Putamen (tissue), 1 donor: ENCODE measurements at places on chromosomes 6 and 20.

GRCh38 chr6:111972745-111973117 lies 81.2 kb upstream of the CCN6 start:
- no peak for DNase-seq

- DNase-seq, result no peak
These were observed 33.8 kb upstream of the ZFAND3 start for GRCh38 chr6:37785663-37786270.

DNA sequence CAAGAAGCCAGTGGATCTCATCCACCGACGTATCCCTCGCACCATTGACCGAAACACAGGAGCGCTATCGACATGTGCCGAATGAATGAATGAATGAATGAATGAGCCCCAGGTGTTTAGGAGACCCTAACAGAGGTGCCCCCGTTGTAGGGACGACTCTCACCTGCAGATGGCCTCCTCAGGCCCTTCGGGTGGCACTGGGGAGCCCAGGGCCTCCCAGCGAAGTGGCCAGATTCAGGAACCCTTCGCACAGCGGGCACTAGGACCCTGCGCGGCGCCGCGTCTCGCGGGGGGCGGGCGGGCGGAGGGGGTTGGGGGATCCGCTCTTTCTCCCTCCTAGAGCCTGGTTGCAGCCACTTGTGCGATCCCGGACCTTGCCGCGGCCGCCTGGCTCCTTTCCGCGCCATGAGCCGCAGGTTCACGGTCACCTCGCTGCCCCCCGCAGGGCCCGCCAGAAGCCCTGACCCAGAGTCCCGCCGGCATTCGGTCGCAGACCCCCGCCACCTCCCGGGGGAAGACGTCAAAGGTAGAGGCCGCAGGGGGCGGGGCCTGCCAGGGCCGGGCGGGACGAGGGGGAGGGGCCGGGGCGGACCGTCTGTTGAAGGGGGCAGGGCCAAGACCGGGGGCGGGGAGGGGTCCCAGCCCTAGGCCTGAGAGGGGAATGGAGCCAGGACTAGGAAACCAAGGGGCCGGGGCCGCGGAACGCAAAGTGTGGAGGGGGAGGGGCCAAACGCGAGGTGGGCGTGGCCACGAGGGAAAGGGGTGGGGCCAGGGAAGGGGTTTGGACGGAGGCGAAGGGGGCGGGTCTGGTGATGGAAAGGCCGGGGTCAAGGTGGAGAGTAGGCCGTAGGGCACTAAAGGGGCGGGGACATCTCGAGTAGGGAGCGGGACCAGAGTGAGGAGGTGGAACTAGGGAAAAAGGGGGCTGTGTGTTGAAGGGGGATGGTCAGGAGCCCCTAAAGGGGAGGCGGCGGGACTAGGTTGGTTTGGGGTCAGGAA lies 7.4 kb upstream of the SLC12A5 start:
- no peak for DNase-seq

- DNase-seq, result peak; percentile 74
These were observed at the start of gene ENPP1 for GRCh38 chr6:131807644-131808459. TSS of gene ENPP1 (plus strand) at chr6:131808020. CDS start at chr6:131808036, 16 bp downstream.

- no peak for DNase-seq
These were observed 269.3 kb downstream of the ZFAND3 start for GRCh38 chr6:38088829-38089228.

DNA sequence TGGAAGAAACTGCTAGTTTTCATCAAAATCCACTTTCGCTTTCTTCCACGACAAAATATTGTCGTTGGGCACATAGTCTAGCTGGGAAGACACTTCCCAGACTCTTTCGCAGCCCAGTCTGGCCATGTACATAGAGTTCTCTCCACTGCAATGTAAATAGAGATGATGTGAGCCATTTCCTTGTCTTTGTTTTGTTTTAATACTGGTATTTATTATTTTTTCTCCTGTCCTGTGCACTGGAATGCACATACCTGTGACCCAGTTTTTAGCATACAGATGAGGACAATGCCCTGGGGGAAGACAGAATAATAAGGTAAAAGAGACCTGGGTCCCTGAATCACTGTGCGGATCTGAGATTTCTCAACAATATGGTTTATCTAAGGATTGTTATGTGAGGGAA lies 149.5 kb upstream of the BMP5 start:
- no peak for DNase-seq

DNA sequence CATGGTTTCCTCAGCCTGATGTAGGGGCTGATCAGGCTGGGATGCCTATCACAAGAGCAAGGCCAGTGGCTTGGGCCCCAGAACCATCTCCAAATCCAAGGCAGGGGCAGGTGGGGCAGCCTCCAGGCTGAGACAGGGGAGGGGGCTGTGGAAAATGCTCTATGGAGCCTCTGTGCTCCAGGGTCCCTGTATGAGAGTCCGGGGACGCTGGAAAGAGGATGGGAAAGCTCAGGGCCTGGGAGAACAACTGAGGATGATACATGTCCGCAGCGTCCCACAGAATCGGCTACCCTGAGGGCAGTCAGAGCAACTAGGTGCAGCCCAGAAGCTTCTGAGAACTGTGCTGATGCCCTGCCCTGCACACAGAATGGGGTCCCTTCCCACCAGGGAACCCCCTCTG lies 43.4 kb downstream of the CPXM1 start:
- DNase-seq, result no peak

DNA sequence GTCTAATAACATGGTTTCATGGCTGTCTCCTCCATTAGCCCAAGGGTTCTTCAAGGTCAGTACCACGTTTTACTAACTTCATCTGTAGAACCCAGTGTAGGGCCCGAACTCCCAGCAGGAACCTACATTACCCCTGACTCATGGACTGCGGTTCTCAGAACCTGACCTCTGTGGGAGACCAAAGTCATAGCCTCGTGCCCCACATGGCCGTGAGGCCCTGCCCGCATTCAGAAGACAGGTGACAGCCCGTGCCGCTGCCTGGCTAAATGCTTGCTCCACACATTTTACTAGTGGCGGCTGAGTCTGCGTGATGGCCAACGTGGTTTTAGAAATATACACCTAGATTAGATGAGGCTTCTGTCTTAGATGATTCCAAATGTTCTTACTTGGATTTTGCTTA lies 94.9 kb downstream of the CDH4 start:
- DNase-seq, result no peak

GRCh38 chr6:169177516-169178166 lies 76.0 kb downstream of the THBS2 start:
- no peak for DNase-seq

DNA sequence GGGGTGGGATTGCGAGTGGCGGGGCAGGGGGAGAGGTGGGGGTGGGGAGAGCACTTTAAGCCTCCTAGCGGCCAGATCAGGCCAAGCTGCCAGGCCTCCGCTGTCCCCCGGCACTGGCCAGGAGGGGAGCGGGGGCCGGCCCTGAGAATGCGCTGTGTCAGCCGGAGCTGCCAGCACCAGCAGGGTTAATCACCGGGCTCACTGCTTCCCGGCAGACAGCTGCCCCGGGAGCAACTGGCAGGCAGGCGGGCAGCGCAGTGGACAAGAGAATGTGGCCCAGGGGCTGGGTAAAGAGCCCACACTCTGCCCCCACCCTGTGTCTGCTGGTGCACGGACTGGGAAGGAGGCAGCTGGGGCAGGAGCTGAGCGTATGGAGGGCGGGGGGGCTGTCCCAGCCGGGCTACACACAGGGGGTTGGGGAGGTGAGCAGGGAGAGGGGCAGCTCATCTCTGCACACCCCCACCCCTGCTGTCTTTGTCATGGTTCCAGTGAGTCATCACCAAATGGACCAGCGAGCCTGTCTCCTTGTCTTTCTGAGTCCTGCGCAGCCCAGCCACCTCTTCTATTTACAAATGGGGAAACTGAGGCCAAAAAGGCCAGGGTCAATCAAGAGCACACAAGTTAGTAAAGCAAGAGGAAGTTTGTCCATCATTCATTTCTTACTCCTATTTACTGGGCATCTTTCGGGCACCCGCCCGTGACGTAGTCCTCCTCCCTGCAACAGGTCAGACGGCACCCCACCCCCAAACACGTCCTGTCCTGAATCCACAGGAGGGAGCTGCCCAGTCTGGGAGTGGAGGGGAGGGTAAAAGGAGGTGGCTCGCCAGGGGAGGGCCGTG lies 2.1 kb upstream of the LAMA5 start:
- DNase-seq, result no peak

DNA sequence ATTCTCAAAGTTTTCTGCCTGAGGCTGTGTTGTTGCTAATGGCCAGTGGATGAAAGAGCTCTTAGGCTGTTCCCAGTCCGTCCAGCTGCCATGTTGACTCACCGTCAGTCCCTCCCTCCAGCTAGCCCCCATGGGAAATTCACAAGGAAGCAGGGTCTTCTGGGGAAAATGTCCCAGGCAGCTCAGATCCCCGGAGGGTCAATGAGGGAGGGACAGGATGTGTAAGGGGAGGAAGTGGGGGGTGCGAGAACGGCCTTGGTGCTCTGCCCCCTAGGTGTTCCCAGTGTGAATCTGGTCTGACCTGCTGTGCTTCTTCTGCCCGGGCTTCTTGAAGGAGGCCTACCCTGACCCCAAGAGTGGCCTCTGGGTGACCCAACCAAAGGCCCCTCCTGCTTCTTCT lies 65.9 kb downstream of the CEBPB start:
- DNase-seq, result no peak

- DNase-seq, result no peak
These were observed 1.5 kb upstream of the ILRUN start for GRCh38 chr6:34697904-34698559.

DNA sequence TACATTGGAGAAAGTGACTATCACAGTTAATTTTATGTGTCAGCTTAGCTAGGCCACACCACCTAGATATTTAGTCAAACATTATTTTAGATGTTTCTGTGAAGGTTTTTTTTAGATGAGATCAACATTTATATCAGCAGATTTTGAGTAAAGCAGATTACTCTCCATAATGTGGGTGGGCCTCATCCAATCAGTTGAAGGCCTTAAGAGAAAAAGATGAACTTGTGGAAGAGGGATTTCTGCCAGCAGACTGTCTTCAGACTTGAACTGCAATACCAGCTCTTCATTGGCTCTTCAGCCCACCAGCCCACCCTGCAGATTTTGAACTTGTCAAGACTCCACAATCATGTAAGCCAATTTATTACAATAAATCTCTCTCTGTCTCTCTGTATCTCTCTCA lies 25.1 kb upstream of the FBXO30 start:
- no peak for DNase-seq

- DNase-seq, result no peak
These were observed 214.0 kb downstream of the CLIC5 start for GRCh38 chr6:45801471-45802289.

DNA sequence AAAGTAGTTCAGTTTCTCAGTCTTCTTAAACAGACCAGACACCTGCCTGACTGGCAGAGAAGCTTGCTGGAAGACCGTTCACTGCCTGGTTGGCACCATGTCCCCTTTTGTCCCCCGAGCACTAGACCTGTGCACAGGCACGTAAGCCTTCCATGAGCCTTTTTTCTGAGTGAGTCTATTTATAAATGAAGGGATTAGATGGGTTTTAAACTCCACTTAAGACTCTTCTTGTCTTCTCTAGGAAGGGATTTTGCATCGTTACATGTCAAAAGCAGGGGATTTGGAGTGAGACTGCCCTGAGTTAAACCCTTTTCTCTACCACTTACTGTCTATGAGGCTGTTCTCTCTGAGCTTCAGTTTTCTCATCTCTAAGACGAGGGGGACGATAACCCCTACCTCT lies 37.6 kb downstream of the STK35 start:
- no peak for DNase-seq

DNA sequence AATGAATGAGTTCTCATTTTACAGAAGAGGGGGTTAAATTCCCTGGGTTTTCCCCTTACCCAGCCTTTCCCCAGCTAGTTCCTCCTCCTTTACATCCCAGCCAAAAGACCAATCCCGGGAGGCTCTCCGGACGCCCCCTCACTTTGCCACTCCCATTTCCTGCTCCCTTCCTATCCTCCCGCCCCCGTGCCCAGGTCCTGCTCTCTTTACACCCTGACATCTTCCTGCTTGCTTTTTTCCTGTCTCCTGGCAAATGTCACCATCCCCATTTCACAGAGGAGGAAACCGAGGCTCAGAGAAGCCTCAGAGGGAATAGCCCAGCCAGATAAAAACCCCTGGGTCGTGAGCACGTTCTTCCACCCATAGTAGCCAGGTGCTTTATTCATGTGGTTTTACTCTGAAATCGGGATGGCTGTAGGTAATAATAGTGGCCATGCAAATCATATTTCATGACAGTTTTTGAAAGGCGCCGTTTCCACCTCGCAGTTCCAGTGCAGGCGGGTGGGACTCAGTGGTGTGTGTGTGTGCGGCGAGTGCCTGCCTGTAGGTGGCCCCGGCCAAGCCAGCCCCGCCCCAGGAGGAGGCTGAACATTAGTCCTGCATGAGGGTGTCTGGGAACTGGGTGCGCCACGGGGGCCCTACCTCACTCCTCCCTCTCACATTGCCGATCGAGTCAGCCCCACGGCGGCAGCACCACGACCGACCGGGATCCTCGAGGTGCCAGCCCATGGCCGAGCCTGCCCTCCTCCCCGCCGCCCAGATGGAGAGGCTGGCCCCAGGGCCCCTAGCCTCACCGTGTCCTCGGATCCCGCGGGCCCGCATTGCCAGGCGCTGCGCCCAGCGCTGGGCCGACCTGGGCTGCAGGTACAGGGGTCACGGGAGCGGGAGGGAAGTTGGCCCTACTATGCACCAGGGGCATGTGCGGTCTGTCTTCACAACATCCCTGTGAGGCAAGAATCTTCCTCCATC lies at the start of gene ARHGAP40:
Gene ARHGAP40, plus strand, starts transcription at position 594 of the 969 bp plus-strand sequence.
- peak; percentile 34 for DNase-seq

GRCh38 chr20:58464838-58465237 lies 50.4 kb downstream of the APCDD1L start:
- DNase-seq, result no peak

DNA sequence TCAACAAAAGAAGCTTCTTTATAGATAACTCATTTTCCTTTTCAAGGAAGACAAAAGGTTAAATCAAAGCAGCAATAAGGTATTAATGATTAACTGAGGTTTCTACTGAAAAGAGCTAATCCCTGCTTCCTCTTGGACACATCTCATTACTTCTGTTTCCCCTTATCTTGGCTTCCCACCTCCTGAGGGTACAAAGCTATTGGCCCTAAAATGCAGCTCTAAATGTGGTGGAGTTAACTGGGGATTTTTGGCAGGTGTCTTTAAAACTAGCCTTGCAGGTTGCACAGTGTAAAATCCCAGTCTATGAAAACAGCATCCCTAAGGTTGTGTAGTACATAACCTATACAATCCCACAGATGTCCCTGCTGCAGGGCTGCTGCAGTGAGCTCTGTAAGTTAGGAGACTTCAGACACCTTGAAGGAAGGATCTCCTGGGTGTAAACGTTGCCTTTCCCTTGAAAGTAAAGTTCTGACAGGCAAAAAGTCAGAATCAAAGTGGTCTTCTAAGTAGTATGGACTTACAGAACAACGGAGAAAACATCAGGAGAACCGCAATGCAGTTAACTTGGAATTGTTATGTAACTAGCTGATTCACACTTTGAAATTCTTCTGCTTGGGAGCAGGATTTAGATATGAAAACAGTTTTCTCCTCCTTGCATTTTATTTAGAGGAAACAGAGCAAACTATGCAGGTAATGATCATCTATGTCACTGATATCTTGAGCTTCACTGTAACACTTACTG lies 71.7 kb upstream of the TRAF3IP2 start:
- no peak for DNase-seq

DNA sequence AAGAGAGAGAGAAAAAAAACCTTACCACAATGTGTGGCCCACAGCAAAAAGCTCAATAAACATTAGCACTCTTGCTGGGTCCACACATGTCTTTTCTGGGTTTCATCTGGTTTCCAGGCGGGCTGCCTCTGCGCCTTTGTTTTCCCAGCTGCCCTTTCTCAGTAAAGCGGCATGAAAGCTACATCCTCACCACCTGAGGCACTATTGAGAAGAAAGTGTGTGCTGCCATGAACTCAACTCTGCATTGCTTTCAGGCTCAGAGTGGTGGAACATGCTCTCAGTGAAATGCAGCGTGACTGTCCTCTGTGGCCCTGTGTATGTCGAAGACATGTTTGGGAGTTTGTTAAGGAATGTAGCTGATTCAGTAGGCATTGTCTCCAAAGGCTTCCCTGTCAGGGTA lies 102.3 kb downstream of the LYRM2 start:
- DNase-seq, result no peak
